ENCODE measurements at places on chromosomes 3 and 15.

GRCh38 chr15:39887211-39887610 is 32.9 kb downstream of the GPR176 start:
- DNase-seq: no peak

DNA sequence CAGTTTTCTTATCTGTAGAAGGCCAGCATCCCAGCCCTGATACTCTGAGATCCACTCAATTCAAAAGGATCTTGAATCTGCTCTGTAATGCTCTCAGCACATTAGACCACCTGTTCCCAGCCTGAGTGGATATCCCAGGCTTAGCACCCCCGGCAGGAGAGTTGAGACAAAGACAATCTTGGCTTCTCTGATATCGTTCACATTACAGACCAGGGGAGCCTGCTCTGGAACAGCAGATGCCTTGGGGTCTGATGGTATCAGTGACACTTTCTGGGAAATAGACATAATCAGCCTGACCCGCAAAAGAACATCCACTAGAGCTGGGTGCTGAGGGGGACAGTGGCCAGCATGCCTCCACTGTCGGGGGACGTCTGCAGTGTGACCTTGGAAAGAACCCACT is 70.6 kb downstream of the BDH1 start:
- DNase-seq: peak; percentile 91

DNA sequence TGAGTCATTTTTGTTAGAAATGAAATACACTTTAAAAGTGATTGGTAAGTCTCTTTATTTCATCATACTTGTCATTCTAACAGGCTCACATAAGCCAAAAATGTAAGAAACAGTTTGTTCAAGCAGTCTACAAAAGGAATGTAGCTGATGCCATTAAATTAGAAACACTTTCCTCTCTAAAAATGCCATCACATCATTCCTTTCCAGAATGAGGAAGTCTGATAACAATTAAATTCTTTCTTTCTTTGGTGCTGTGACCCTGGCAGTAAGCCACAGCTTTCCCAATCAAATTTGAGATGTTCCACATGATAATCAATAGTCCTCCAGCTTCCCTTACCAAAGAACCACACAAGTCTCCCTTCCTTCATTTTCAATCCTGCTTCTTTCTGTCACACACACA is 9.4 kb upstream of the P2RY1 start:
- no peak for DNase-seq

DNA sequence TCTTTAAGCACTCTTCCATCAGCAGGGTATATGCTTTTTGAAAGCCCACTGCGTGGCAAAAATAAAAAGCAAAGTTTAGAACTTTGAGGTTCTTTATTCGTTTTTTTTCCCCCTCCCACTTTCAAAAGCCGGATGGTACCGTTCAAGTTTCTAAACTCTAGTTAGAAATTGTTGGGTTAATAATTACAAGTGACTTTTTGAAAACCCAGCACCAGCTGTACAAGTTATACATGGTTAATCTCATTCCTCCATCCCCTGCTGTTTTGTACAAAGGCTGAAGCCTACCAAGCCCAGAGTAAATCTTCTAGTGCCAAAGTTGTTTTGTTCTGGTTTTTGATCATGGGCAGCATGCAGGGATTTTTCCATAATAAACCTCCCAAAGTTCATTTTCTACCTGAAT is 48.6 kb downstream of the WDR72 start:
- DNase-seq: no peak

DNA sequence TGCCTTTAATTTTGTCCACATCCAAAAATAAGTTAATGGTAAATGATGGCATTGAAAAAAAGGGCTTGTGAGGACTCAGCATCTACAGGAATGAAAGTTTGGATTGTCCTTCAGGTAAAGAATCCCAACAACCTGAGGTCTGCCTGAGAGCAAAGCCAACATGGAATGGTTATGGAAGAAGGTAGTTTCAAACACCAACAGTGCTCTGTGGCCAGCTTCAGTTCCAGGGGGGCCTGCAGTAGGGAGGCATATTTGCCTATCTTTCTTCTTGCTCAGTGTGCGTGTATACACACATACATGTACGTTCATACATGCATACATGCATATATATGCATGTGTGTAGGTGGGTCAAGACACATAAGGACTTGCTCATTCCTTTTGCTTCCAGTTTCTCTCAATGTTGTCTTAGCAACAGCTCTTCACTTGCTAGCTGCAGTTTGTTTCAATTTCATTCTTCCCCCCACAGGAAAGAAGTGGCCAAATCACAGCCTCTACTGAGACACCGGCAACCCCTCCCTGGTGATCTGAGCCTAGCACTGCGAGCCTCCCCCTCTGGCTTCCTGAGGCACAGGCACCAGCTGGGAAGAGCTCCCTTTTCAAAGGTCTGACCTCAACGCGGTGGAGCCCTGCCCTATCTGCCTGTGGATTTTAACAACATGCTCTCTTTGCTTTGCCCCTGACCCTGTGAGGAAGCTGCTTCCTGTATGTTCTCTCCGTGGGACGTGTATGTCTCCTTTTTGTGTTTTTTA is 146.2 kb downstream of the KLF13 start:
- peak; percentile 80 for DNase-seq

- DNase-seq: no peak
Measured at GRCh38 chr3:13750731-13751130, 129.1 kb downstream of the WNT7A start.

- DNase-seq: no peak
Measured at GRCh38 chr15:74841891-74842373, 1.0 kb downstream of the ULK3 start.

DNA sequence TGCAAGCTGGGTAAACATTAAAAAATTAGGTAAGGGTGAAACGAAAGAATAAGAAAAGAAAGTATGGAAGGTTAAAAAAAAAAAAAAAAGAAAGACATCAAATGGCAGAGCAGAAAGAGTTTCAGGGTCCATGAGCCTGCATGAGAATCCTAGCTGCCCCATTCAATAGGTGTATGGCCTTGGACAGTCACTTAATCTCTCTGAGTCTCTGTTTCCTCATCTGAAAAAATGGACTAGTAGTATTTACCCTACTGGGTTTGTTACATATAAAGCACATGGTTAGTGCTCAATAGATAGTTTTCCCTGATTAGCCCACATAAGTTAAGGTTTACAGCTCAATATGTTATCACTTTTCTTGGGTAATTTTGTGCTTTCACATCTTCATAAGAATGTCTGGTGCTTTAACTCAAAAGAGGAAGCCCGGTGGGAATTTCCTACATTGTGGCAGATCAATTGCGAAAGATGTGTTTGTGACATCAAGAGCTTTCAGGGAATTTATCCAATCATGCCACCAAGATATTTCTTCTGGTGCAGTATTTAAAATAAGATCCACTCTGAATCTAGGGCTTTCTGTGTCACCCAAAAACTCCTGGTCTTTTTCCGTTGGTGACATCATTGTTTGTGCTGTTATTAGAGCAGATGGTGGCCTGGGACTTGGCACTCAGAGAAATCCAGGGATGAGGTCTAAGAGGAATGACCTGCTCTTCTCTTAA is 57.2 kb upstream of the UBE2E1 start:
- DNase-seq: no peak

DNA sequence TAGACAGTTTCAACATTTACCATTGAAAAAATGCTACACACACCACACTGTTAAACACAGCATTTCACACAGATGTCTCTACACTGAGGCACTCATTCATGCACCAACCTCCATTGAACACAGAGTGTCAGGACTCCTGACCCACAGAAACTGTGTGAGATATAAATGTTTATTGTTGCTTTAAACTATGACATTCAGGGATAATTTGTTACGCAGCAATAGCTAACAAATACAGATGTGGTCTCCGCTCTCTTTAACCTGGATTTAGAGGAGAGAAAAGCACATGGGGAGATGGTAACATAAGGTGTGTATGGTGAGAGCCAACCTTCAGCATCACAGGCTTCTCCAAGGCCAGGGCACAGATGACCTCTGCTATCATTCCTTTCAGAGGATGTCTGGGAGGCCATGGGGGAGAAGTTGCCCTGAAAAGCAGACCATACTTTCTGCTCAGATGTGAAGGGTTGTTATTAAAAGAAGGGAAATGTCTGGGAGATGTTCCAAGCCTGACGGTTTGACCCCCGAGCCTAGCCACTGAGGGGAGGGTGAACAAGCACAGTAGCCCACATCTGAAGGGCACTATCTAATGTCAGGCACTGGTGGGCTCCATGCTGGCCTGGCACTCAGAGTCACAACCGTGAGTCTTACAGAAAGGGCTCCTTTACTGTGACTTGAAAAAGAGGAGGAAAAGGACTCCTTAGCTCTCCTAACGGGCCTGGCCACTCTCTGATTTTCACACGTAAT is 284.5 kb upstream of the TLE3 start:
- no peak for DNase-seq

GRCh38 chr15:84598993-84599392 is 1.8 kb upstream of the ZSCAN2 start:
- DNase-seq: peak; percentile 66

- DNase-seq: no peak
Measured at GRCh38 chr3:97932387-97932801, 39.8 kb downstream of the RIOX2 start.

- DNase-seq: no peak
Measured at GRCh38 chr15:57932348-57932747, 133.2 kb downstream of the ALDH1A2 start.

GRCh38 chr15:73796331-73796831 is 43.2 kb upstream of the INSYN1 start:
- DNase-seq: no peak

DNA sequence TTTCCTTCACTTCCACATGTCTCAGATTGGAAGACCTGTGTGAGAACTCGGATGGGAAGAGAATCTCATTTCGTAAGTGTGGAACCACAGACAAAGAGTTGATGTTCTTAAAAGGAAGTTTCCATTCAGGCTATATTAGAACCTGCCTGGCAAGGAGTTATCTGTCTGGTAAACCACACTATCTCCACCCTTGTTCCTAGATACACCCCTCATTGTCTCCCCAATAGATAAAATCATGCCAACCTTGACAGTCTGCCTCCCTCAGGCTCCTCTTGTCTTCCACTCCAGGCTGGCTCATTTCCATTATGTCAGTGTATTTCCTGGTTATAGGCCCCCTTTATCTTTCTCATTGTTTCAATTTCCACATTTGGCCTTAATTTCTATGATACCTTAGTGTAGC is 89.2 kb downstream of the TMEM108 start:
- DNase-seq: no peak

- no peak for DNase-seq
Measured at GRCh38 chr3:60754617-60755016, 496.6 kb downstream of the FHIT start.

DNA sequence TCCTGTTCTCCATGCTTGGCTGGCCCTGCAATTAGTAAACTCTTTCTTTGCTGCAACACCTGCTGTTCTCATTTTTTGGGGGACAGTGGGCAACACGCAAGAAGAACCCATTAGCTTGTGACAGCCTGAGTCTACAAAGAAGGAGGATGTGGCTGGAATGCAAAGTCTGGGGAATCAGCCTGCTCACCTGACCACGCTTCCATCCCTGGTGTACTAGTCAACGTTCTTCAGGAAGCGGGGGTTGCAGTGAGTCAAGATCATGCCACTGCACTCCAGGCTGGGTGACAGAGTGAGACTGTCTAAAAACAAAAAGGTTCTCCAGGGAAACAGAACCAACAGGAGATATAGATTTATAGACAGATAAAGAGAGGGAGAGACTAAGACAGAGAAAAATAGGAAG is 27.7 kb upstream of the KBTBD12 start:
- DNase-seq: no peak
